ENCODE measurements at places on chromosomes 5 and 9. TPM values are rescaled to one million over a fixed set of nuclear protein-coding genes. Genes with fewer than 3 reads are reported as not detected.

PCDHA1 gene
- total RNA-seq = not detected

RNF130 gene
- 12.5 TPM for total RNA-seq

CORO2A gene
- 2.2 TPM for total RNA-seq

LCN1 gene
- not detected for total RNA-seq

FREM1 gene
- total RNA-seq = not detected

NMUR2 gene
- total RNA-seq = not detected

ABLIM3 gene
- 33.3 TPM for total RNA-seq

- DNase-seq = peak; percentile 25
Observed at GRCh38 chr9:36194326-36195000, 3.7 kb downstream of the CLTA start.

GRCh38 chr5:135140446-135141204 lies 106.6 kb upstream of the PITX1 start:
- DNase-seq = peak; percentile 51

DNA sequence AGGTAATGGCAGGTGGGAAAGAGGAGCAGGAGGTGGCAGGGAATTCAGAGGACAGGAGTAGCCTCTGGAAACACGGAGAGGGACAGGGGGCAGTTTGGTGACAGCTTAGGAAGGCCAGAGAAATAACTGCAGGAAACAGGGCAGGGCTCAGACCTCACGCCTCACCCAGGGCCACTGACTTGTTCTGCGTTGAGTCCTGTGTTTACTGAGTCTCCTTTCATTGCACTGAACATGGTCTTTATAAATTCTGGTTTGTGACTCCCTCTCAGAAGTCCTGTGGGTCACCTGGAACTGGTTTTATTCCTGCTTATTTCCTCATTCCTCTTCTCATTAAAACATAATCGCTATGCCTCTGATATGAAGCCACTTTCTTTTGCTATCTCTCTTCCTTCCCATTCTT lies 55.2 kb upstream of the ZNF622 start:
- no peak for DNase-seq

DNA sequence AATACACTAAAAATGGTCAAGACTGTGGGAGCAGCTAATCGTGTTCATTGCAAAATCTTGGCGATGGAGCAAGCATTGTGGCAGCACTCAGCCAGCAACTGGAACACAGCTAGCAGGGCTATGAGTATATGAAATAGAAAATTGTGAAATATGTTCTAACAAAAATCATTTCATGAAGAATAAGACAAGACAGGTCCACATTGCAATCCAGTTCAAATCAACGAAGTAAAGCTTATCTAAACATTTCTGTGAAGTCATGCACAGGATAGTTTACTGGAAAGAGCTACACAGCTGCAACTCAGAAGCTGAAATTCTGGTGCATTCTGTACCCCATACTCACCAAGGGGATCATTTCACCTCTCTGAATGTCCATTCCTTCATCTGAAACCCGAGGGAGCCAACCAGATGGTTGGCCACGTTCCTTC lies 5.3 kb upstream of the NFIL3 start:
- DNase-seq = peak; percentile 86
